ENCODE measurements at places on chromosomes 6 and 20. TPM values are rescaled to one million over a fixed set of nuclear protein-coding genes. Genes with fewer than 3 reads are reported as not detected.

Gene AP5S1
- total RNA-seq = 20.2 TPM

Gene MATN4
- not detected for total RNA-seq

Gene FERMT1
- not detected for total RNA-seq

Gene TRPC4AP
- 58.4 TPM for total RNA-seq

Gene SYCP2L
- 0.07 TPM for total RNA-seq

Gene LMBRD1
- total RNA-seq = 27.5 TPM

Gene MAPK14
- 41.7 TPM for total RNA-seq

Gene L3MBTL1
- 1.1 TPM for total RNA-seq

Gene RAET1G
- total RNA-seq = not detected

Gene ZNF311
- 0.11 TPM for total RNA-seq

Gene C20orf173
- not detected for total RNA-seq

Gene CRISP3
- total RNA-seq = not detected

Gene BFSP1
- total RNA-seq = not detected

Measured in gastrocnemius medialis (tissue), 4 donors.